ENCODE measurements at places on chromosomes 5 and 9. TPM values are rescaled to one million over a fixed set of nuclear protein-coding genes. Genes with fewer than 3 reads are reported as not detected.
A peak's percentile ranks its signal among the peaks of the same experiment; 100 is the strongest.

DNA sequence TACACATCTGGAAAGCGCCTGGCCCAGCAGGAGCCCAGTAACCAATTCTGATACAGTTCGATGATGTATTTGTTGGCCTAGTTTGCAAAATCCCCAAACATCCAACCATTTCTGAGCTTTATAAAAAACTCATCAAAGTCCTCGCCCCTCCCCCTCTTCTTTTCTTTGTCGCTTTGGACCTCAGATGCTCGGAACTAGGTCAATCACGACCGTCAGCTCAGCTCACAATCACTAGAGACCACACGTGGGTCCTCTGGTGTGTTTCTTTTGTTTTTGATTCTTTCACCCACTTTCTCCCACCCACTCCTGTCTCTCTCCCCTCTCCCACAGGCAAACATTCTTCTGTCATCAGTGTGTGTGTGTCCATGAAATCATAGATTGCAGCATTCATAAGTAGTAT is 26.7 kb upstream of the ZBTB43 start:
- no peak for DNase-seq

DNA sequence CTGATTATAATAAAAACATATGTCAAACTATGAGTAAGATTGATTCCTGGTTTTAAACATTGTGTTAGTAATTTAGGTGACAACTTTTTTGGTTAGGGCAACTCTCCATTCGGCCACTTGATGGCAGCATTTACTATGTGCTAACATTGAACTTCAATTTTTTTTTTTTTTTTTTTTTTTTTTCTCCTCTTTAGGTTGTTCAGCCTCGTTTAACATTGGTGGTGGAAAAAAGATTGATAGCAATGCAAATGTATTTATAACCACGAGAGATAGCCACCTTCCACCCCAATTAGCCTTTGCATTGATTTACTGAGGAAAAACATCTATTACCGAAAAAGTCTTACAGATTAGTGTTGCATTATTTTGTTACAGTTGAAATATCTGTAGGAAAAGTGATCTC is 159.1 kb downstream of the CSNK1G3 start:
- DNase-seq: peak; percentile 40

GRCh38 chr9:1087120-1087881 is 37.1 kb downstream of the DMRT2 start:
- no peak for DNase-seq

DNA sequence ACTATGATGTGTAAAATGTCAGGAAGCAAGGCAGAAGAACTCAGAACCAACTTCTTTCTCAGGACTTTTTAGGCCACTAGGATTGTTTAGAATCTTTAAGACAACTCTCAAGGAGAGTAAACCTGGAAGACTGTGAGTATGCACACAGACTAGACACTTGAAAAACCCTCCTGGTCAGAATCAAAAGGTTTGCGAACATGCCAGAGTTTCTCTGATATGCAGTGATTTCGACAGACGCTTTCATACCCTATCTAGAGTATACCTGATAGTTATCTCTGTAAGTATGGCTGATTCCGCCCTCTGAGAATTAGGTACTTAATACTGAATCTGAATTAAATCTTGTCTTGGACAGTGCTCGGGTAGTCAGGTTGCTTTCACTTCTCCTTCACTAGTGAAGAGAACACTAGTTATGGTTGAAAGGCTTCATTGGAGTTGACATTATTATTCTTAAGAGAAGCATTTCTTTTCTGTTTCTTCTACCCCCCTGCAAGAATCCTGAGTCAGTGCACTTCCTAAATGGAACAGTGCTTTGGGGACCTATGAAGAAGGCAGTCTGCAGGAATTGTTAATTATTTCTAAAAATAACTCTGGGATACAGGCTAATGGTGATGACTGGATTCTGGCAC is 158.1 kb downstream of the HACD4 start:
- no peak for DNase-seq

- no peak for DNase-seq
These were observed 225.8 kb downstream of the PAX5 start for GRCh38 chr9:36808251-36808650.

GRCh38 chr5:178238711-178239592 is 6.3 kb upstream of the PHYKPL start:
- no peak for DNase-seq

The INSL4 gene
- total RNA-seq: not detected

The OBP2B gene
- total RNA-seq: not detected

The CYFIP2 gene
- 76.4 TPM for total RNA-seq

The KLHL9 gene
- total RNA-seq: 25.0 TPM
